ENCODE measurements at places on chromosomes 12 and 14.

- no peak for DNase-seq
Observed at GRCh38 chr12:109738209-109738608, 24.6 kb downstream of the FAM222A start.

DNA sequence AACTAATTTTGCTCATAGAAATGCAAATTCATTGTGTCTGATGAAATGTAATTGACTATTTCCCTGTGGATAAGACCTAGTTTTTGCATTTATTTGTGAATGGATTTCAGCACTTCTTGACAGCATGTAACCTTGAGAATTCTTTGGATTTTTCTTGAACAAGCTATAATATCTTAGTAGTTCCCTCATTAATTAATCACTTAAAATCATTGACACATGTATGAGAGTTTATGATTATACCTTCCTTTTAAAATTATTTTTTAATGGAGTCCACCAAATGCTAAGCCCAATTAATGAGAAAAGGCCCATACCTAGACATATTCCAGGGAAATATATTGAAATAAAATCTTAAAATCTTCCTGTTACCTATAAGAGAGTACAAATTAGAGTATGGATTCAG is 16.8 kb downstream of the GLIPR1L2 start:
- no peak for DNase-seq

DNA sequence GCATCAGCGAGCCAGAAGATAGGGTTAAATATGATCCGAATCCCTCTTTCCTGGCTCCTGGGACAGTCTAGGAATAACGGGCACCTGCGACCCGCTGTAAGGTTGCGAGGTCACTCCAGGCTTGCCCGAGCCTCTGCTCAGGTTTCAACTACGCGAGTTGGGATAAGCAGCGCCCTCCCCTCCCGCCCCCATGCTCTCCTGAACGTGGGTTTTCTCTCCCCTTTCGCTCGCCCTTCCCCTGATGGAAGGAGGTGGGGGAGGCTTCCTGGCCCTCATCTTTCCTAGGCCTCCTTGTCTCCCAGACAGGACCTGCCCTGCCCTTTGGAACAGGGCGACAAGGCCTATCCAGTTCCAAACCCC is 753 bp upstream of the ATP5MC2 start:
- no peak for DNase-seq

DNA sequence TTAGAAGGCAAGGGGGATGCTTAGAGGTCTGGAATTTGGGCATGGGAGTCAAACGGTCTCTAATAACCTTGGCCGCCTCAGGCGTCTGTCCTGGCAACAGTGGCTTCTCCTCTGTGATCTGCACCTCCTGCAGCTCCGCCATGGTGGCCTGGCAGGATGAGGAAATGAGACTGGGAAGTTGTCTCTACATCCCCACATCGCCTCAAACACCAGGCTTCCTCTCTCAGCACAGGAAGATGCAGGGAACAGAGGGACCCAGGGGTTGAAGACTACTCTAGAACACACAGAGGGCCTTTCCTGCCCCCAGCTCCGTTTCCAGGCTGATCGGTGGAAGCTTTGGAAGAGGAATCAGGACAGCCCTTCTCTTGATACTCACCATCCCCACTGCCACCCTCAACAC is 1.7 kb downstream of the NDRG2 start:
- DNase-seq = no peak

GRCh38 chr14:51070726-51071125 is 24.2 kb downstream of the TRIM9 start:
- DNase-seq = no peak

- DNase-seq = no peak
Observed at GRCh38 chr12:122980183-122981035, at the start of gene ARL6IP4. TSS of gene ARL6IP4 (plus strand) at chr12:122980681. CDS start at chr12:122981140, 459 bp downstream.

DNA sequence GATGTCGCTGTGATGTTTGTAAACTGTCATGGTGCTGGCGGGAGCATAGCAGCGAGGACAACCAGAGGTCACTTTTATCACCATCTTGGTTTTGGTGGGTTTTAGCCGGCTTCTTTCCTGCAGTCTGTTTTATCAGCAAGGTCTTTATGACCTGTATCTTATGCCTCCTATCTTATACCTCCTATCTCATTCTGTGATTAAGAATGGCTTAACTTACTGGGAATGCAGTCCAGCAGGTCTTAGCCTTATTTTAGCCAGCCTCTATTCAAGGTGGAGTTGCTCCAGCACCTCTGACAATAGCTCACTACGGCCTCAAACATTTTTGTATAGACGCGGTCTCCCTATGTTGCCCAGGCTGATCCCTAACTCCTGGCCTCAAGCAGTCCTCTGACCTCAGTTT is 53.7 kb downstream of the B4GALNT3 start:
- DNase-seq = no peak

GRCh38 chr14:90726656-90727055 is 89.6 kb downstream of the TTC7B start:
- no peak for DNase-seq

DNA sequence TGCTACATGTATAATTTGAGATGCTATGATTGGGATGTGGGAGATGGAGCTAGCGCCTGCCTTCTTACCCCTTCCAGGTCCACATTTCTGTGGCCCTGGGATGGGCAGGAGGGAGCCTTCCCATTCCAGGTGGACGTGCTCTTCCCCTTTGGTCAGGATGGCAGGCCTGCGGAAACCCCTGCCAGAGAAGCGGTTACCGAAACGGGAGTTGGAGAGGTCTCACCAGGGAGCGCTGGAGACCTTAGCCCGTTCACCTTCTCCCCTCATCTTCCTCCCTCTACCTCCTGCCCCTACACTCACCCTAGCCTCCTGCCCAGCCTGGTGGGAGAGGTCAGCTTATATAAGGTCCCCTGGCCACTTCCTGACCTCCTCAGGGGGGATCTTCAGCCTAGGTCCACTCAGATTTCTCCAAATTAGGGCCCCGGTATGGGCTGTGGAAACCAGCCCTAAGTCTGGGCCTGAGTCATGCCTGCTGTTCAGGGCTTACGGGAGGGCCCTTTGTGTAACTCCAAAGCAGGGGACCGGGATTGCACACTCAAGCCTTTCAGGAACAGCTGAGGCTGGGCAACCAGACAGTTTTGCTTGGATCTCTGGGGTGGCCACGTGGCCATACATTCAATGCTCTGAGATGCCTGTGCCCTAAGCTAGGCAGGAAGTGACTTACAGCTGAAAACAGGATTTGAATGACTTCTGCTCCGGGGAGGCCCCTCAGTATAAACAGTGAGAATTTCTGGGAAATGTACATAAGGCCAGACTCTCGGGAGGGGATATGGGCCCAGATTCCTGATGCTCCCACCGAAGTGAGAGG is 10.2 kb upstream of the MEG3 start:
- DNase-seq = no peak

GRCh38 chr12:75721796-75722195 is 210.4 kb upstream of the KRR1 start:
- no peak for DNase-seq

GRCh38 chr12:54725233-54725843 is 77.2 kb upstream of the DCD start:
- no peak for DNase-seq

GRCh38 chr12:123715195-123715594 is 3.0 kb downstream of the ATP6V0A2 start:
- no peak for DNase-seq

DNA sequence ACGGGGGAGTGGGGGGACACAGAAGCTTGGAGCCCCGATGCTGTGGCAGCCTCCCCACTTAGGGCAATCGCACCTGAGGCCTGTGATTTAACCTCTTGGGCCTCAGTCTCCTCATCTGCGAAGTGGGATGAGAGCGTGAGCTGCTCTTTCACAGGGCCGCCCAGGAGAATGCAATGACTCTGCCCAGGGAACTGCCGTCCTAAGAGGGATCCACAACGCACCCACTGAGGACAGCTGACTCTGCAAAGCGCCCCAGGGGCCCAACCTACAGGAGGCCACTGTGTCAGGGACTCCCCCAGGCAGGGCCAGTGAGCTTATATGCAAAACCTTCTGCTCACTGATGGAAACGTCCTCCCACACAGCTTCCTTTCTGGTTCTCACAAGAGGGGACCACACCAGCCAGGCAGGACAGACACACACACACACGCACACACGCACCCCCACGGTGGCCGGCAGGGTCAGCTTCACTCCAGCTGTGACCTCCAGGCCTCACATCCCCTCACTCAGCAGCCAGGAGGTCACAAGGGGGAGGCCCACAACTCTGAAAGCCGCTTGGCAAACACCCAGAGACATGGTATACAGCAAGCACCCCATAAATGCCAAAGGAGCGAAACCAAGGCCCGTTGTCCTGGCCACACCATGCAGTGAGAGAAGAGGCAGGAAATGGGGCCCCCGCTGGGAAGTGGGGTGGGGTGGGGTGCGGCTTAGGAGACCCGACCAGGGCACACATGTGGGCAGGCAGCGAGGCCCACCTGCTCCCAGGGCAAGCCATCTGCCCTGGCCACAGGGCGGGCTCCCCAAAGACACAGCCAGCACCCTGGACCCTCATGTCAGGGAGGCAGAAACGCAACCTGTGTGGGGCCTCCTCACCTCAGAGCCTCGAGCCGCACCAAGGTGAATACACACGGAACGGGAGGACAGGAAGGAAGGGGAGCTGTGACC is 73.3 kb downstream of the NCOR2 start:
- DNase-seq = no peak

GRCh38 chr12:43306066-43306465 is 245.9 kb downstream of the ADAMTS20 start:
- no peak for DNase-seq

DNA sequence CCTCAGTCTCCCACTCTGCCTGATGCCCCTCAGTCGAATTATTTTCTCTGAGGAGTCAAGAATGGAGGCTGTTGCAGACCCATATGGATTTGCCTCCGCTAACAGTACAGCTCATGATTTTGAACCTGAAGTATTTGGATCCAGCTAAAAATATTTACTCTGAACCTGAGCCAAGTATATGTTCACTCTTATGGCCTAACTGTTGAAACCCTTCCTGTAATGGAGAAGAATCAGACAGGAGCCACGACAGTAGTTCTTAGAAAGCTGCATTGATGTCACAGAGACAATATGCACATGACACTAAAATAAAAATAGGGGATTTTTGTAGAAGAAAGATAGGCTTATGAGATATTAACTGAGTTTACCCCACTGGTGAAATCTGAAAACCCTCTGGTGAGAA is 1128.3 kb upstream of the FLRT2 start:
- no peak for DNase-seq

DNA sequence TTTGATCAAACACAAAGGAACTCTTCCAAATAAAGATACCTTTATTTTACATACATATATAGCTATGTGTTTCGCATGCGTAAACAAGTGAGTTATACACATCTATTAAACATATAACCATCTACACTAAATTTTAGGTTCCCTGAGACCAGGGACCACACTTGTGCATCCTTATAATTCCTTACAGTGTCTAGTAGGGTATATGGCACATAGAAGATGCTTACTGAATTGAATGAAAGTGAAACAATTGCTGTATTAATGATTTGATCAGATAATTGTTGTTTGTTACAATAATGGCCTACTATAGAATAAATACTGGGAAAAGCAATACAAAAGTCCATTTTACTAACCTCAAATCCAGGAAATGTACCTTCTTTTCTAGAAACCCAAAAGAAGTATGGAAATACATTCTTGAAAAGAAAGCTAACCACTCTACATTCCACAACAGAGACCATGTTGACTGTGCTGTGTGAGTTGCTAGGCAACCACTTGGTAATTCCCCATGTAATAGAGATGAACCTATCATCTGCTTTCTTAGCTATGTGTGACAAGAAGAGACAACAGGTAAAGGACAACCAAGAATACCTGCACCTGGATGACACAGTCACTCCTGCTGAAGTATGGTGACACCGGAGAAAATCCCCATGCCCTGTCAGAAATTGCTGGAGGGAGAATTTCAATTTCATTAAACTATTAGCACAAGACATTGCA is 11.9 kb upstream of the CIPC start:
- DNase-seq = no peak

DNA sequence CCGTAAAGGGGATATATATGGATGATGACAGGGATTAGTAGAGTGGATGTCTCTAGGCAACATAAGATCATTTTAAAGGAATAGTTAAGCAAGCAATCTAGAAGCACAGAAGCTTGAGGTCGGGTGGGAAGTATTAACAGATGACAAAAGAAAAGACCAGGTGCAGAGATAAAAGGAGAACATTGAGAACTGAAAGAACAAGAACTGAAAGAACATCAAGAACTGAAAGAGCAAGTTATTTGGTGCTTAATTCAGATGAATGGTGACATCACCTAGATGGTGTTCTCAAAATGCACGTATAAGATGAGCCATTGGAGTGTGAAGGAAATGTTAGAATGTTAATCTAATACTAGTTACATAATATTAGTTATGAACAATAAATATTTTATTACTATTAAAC is 224.0 kb upstream of the PDE3A start:
- no peak for DNase-seq

DNA sequence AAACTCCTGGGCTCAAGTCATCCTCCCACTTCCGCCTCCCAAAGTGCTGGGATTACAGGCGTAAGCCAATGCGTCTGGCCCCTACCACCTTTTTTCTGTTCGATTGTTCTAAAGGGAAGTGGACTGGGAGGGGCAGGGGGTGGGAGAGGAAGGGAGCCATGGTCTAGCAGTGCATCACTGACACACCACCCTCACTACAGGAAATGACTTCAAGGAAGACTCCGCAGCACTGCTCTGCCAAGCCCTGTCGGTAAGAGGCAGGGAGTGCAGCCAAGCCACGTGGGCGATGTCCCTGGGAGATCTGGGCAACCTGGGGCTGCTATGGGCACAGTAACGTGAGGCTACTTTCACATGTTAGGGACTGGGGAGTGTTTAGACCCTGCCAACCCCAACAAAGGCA is 18.0 kb downstream of the LRRC74A start:
- no peak for DNase-seq

DNA sequence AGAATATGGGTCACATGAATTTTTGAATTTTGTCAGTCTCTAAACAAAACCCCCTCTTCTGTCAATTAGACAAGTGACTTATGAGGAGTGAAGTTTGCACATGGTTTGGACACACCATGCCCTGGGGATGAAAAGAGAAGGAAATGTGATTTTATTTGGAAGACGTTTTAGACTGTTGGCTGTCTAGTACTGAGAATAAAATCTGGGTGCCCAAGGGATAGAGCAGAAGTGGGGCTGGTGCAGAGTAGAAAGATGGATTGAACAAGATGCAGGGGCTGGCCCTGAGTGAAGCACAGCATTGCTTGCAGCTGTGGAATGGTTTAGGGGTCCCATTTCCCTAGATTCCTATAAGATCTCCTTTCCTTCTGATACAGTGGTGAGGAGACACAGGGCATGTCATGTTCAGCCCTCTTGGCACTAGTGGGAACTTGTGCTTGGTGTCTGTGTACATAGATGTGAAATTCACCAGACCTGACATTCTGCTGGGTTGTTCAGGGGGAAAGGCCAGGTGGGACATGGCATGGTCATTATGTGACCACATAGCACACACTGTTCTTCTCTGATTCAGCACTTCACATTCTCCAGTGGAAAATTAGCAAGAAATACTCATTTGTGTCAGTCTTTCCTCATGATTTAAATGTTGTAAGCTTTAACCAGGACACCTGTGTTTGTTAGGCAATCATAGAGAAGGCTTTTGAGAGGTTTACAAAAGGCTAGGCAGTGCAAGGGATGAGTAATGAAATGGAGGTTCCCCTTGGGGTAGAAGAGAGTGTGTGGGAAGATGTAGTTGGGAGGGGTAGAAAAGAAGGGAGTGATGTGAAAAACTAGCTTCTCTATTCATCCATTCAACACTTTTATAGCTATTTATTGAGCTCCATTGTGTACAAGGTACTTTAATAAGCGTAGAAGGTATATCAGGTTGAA is 202.3 kb upstream of the IGF1 start:
- DNase-seq = no peak
